ENCODE measurements at places on chromosomes 6 and 20. TPM values are rescaled to one million over a fixed set of nuclear protein-coding genes. Genes with fewer than 3 reads are reported as not detected.

- no peak overlapping the region for H3K4me3 ChIP-seq
- DNase-seq: no peak
- H3K4me1 ChIP-seq: peaks cover 26% of the 10 kb centered on the region
- H3K36me3 ChIP-seq: peaks cover 41% of the 10 kb centered on the region
These were observed 5.5 kb downstream of the GMNN start for GRCh38 chr6:24780206-24780605.

DNA sequence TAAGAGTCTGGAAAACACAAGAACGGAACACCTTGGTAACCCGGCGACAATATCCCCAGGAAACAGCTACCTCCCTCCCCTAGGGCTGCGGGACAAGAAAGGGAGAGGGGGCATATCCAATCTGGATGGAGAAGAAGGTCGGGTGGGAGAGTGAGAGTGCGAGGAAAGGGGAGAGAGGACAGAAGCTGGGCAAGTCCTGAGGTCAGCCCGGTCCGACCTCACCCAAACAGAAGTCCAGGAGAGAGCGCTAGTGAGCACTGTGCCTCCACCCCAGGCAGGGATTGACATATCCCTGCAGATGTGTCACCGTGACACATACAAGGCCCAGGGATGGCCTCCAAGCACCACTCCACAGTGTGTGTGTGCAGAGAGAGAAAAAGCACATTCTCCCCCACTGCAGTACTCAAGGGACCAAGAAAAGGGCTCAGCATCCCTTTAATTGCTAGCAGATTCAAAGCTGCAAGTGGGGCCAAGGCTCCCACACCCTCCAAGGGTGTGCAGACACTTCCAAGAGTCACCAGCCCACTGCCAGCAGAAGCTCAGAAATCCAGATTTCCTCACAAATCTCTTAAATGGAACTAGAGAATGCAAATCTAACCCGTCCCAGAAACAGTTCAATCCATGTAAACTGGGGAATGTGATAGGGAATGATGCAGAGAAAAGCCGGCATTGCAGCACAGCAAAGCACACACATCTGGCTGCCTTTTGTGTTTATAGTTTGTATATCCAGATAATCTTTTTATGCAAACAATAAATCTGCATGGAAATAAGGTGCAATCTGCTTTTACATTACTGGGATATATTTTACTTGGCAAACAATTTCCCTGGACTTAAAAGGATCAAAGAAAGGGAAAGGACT, 3.1 kb downstream of the PXDC1 start:
- peak overlapping the region; percentile 75 for H3K27ac ChIP-seq
- H3K4me1 ChIP-seq: peaks cover 54% of the 10 kb centered on the region
- DNase-seq: peak; percentile 79
- H3K36me3 ChIP-seq: no peaks in the 10 kb centered on the region

DNA sequence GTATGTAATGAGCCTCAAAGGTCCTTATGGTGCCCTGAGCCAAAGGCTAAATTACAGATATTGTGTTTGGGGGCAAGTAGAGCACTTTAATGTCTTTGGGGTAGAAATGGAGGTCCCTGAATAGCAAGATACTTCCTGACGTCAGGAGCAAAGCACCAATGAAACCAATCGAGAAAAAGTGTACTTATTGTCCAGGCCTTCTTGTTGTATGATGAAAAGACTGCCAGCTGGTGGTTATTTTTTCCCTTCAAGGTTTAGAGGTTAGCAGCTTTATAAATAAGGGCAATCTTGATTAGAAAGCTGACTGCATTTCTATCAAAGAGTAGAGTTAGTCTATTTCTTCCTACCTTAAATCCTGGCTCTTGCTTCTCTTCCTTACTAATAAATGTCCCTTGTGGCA, 76.1 kb upstream of the HSF2 start:
- DNase-seq: no peak
- no peaks in the 10 kb centered on the region for H3K4me1 ChIP-seq
- H3K27ac ChIP-seq: no peak overlapping the region

DNA sequence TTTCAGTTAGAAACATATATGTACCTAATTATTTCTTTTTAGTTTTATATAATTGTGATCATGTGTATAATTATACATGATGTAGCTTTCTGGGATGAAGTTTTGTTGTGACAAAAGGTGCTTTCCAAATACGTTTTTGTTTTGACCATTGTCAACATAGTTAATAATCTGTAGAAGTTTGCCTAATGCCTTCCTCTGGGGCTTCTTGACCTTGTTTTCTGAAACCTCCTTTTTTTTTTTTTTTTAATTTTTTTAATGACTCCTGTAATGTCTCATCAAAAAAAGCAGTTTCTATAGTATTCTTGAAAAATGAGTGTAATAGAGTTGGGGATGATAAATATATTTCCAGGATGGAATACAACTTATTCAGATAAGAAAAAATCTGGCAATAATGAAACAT, 434.7 kb upstream of the SOX4 start:
- no peak for DNase-seq
- H3K4me3 ChIP-seq: no peak overlapping the region
- H3K27ac ChIP-seq: no peak overlapping the region

PBX2 gene
- 76.2 TPM for total RNA-seq

DNA sequence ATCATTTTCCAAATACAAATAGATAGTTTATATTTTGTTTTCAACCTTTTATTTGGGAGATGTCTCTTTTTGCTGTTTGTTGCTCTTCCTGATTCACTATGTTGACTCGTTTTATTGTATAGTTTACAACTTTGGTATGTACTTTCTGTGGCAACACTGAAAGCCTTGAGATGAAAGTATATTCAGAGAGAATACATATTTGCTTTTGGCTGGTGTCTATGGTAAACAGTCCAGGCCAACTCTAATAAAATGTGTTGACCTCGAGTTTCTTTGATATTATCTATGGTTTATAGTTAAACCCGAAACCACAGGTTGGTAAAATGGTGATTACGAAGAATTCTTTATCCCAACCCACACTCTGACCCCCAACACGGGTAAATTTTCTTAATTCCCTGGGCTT, 919.6 kb upstream of the MAP3K7 start:
- H3K27ac ChIP-seq: no peak overlapping the region
- H3K36me3 ChIP-seq: no peaks in the 10 kb centered on the region
- no peak for DNase-seq
- no peak overlapping the region for H3K4me3 ChIP-seq

- H3K4me1 ChIP-seq: no peaks in the 10 kb centered on the region
- H3K4me3 ChIP-seq: no peak overlapping the region
- no peak overlapping the region for H3K27ac ChIP-seq
- no peaks in the 10 kb centered on the region for H3K36me3 ChIP-seq
These were observed 354.4 kb upstream of the KCNQ5 start for GRCh38 chr6:72267470-72267869.

TXLNB gene
- not detected for total RNA-seq

DNA sequence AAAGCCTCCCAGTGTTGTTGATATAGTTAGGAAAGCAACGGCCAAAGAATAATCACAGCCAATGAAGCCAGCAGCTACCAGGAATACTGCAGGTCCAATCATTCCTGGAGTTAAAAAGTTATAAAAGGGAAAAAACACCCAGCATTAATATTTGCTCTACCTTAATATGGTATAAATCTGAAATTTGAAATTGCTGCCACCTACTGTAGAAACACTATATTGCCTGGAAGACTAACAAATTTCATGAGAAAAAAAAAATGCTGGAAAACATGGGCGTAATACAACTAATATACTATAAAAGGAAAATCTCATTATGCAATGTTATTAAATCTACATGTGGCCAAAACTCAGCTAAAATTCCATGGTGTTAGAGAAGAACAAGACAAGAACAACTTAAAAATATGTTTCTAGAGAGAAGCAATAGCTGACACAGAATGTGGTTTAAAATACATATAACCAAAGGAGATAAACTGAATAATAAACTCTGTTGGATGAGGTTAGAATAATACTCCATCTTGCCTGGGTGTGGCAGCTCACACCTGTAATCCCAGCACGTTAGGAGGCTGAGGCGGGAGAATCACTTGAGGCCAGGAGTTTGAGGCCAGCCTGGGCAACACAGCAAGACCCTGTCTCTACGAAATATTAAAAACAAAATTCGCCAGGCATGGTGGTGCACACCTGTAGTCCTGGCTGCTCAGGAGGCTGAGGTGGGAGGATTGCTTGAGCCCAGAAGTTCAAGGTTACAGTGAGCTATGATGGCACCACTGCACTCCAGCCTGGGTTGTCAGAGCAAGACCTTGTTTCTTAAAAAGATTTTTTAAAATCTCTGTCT, 43.1 kb downstream of the SLC17A5 start:
- DNase-seq: peak; percentile 63
- no peaks in the 10 kb centered on the region for H3K36me3 ChIP-seq
- H3K4me3 ChIP-seq: no peak overlapping the region
- peak overlapping the region; percentile 72 for H3K27ac ChIP-seq

DNA sequence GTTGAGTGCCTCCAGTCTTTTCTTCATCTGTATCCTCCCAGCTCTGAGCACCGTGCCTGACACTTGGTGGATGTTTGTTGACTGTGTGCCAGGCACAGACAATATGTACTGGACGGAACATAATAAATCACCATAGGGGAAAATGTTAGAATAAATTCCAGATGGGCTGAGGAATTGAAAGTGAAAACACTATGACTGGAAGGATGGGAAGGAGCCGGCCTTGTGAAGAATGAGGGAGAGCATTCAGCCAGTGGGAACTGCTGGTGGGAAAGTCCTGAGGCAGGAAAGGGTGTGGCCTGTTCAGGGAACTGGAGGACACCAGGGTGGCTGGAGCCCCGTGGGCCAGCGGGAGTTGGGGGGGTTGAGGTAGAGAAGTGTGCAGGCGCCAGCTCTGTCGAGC, 75.4 kb downstream of the MTHFD1L start:
- no peak overlapping the region for H3K27ac ChIP-seq
- H3K27me3 ChIP-seq: no peaks in the 10 kb centered on the region
- H3K4me3 ChIP-seq: no peak overlapping the region

DNA sequence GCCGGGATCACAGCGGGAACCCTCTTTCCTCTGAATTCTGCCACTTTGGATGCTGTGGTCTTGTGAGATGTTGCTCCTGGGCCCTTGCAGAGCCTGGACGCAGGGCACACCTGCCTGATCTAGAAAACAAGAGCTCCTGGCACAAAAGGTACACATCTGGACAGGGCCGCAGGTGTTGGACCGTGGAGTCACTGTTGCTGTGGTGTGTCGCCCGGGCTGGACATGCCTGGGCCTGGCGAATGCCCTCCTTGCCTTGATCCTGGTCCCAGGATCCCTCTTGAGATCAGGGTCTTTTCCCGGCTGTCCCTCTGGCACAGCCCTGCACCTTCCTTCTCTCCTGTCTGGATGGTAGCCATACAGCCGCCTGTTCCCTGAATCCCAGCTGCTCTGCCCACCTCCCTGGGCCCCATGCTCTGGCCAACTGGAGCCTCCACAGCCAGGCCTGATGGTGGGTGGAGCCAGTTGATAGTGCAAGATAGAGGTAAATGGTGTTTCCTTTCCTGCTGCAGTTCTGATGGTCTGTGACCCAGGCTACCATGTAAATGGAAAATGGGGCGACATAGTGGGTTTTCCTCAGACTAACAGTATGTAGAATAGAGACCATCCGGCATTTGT, 5.0 kb downstream of the FOXP4 start:
- H3K4me3 ChIP-seq: no peak overlapping the region
- no peaks in the 10 kb centered on the region for H3K36me3 ChIP-seq
- H3K27me3 ChIP-seq: no peaks in the 10 kb centered on the region
- H3K4me1 ChIP-seq: no peaks in the 10 kb centered on the region

PMEPA1 gene
- 89.8 TPM for total RNA-seq

DNA sequence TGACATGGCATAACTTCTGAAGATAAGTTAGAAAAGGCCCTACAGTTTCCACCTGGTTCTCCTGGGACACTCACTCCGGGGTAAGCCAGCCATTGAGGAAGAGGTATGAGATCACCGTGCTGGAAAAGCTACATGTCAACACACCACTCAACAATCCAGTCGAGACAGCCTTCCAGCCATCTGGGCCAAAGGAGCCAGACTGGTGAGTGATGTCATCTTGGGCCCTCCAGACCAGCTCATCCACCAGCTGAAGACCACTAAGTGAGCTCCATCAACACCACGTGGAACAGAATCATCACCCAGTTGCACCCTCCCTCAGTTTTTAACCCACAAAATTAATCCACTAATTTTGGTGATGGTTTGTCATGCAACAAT, 32.3 kb upstream of the RSPO4 start:
- no peak for DNase-seq
- H3K4me1 ChIP-seq: no peaks in the 10 kb centered on the region
- H3K4me3 ChIP-seq: no peak overlapping the region
- H3K27me3 ChIP-seq: no peaks in the 10 kb centered on the region

GRCh38 chr6:144870782-144871181, 585.6 kb downstream of the UTRN start:
- DNase-seq: no peak
- no peaks in the 10 kb centered on the region for H3K4me1 ChIP-seq
- no peaks in the 10 kb centered on the region for H3K36me3 ChIP-seq
- no peak overlapping the region for H3K4me3 ChIP-seq
- no peaks in the 10 kb centered on the region for H3K27me3 ChIP-seq

DNA sequence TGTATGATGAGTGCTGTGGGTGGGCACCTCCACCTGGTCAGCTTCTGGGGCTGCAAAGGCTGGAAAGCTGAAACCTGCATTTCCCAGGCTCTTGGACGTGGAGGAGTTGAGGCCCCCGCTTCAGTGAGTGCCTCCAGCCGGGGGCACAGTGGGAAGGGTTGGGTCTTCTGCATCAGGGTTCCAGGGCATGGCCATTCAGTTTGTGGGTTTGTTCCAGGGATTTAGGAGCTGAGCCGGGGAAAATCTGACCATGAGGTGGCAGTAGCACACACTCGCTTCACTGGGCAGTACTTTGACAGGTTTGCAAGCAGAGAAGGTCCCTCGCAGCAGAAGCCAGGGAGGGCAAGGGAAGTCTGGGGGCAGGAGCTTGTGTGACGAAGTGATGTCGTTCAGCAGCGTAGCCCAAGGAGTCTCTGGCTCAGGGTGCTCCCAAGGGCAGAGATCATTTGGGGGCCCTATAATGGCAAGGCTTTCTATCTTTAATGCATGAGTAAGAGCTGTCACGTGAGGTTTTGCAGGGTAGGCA, 69.5 kb upstream of the SULF2 start:
- H3K36me3 ChIP-seq: no peaks in the 10 kb centered on the region
- H3K27ac ChIP-seq: no peak overlapping the region
- H3K27me3 ChIP-seq: no peaks in the 10 kb centered on the region
- DNase-seq: peak; percentile 13
- no peak overlapping the region for H3K4me3 ChIP-seq
- no peaks in the 10 kb centered on the region for H3K4me1 ChIP-seq

Measured in Panc1 (cell line).